ENCODE measurements at places on chromosomes 7 and 10.

DNA sequence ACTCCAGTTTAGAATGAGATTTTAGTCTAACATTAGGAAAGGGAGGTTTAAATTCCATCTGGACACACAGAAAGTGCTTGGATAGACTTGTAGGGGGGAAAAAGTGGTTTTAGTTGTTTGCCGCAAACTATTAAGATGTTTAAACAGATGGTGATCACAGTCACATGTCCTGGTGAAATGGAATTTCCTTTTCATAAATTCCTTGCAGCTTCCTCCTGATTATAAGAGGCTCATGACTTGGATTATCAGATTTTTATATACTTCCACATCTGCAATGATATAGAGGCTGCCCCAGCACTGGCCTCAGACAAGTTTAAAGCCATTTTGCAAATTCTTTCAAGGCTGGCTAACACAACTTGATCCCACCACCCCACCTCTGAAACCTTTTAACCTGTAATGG is 106.4 kb upstream of the ARMC3 start:
- DNase-seq = peak; percentile 47

DNA sequence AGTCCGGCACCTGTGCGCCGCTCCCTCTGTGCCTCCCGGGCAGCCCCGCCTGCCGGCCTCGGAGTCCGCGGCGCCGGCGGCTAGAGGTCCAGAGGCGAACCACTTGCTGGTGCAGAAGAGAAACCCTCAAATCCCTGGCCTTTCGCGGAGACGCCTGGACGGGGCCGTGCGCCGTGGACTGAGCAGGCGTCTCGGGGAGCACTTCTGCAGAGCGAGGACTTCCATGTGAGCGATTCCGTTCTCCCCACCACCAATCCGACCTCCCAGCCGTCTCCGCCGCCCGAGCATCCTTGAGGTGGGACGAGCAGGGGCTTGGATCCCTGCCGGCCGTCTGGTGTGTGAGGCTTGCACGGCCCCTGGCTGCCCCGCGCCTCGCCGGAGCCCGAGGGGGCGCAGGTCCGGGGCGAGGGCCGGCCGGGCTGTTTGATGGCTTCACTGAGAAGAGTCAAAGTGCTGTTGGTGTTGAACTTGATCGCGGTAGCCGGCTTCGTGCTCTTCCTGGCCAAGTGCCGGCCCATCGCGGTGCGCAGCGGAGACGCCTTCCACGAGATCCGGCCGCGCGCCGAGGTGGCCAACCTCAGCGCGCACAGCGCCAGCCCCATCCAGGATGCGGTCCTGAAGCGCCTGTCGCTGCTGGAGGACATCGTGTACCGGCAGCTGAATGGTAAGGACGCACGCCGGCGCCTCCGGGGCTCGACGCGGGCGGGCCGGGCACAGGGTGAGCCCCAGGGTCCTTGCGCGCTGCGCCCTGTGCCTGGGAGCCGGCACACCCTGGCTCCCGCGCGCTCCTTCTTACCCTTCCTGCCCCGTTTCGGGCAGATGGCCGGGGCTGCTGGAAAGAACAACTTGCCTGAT is 660 bp downstream of the GALNT17 start:
- DNase-seq = peak; percentile 74

- DNase-seq = peak; percentile 72
Measured at GRCh38 chr7:28409716-28410627, 2.3 kb upstream of the CREB5 start.

DNA sequence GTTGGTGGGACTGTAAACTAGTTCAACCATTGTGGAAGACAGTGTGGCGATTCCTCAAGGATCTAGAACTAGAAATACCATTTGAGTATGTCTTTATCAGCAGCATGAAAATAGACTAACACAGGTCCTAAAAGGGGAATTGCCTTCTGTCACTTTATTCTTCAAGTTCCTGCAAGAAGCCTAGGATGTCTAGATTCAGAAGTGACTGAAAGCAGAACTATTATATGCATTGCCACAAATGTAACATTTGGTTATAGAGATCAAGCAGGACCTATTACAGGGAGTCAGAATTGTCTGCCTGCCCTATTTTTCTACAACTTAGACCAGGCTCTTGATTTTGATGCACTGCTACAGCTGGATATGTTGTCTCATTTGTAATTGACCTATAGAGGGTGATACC is 364.7 kb downstream of the SORCS1 start:
- no peak for DNase-seq

DNA sequence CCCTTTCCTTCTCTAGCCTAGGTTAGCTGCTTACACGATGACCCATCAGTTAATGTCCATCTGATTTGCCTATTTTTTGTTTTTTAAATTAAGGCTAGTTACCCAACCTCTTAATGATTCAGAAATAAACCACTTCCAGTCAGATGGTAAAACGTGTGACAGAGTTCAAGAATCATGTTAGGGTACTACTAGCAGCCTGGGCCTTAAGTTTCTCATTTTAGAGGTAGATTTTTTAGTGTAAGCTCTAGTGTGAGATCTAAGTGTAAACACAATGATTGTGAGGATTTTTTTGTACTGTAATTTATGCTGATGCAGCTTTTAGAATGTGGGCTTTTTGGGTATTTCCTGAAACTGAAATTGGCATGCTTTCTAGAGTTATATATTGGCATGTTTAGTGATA is 130.0 kb downstream of the CDK14 start:
- DNase-seq = no peak

GRCh38 chr10:31381171-31381570 is 62.2 kb downstream of the ZEB1 start:
- no peak for DNase-seq

DNA sequence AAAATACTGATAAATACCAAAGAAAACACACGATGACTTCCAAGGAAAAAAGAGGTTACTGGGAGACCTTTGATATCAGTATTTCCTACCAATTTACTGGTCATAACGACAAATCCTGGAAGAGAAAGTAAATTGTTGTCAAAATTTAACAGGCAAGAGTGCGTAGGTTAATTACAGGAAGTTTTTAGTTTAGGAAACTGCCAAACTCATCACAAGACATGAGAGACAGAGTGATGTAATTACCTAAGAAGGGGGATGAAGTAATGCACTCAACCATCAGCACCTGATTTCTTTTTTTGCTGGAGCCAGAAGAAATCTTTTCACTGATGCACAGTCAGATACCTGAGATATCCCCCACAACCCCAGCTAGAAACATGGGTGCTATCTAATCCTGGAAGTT is 16.8 kb downstream of the MACC1 start:
- DNase-seq = no peak

- DNase-seq = no peak
Measured at GRCh38 chr10:97522937-97523336, 24.2 kb downstream of the UBTD1 start.

- DNase-seq = no peak
Measured at GRCh38 chr7:157255201-157255606, 81.6 kb upstream of the DNAJB6 start.

- no peak for DNase-seq
Measured at GRCh38 chr10:80207768-80208370, 2.5 kb upstream of the ANXA11 start.

DNA sequence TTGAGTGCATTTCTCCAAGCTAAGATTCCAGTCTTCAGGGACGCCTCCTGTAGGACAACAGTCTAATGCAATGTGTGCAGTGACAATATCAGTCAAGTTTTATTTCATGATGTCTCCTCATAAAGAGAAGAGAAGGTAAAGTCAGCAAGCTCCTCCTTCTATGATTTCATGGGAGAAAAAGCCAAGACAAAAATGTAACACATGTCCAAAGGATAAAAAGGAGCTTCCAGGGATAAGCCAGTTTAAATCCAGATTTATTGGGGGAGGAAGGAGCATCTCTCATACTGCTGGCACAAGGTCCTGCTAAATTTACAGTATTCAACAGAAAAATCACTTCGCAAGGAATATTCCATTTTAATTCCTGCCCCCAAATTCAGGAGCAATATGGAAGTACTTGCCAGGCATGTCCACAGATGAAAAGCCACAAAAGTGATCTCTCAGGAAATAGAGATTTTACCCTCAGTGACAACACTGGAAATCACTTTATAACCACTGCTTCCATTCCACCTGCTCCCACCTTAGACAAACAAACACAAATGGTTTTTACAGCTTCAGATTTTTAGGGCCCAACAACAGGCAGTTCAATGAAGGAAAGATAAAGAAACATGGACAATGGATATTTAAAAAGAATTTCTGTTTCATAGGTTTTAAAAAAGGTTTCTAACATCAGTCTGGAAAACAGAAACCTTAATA is 677.5 kb upstream of the C7orf33 start:
- peak; percentile 14 for DNase-seq

- no peak for DNase-seq
Measured at GRCh38 chr7:30841801-30842541, 69.7 kb upstream of the AQP1 start.

- DNase-seq = no peak
Measured at GRCh38 chr10:19491166-19491565, 325.1 kb upstream of the PLXDC2 start.

DNA sequence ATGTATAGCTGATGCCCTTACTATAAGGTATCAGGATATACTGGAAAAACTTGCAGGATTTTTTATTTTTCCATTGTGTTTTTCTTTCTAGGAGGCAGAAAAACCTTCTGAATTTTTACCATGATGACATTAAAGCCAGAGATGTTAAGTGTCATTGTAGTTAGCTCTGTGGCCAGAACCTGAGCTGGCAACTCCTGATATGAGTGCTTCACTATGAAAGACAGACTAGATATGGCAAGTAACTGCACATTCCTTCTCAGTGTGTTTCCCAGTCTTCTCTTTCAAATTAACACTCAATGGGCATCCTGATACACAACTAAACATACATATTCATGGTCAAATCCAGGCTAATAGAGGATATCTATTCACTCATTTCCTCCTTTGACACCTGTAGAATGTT is 166.2 kb downstream of the CTTNBP2 start:
- DNase-seq = no peak

GRCh38 chr10:96656198-96656577 is 64.1 kb downstream of the PIK3AP1 start:
- no peak for DNase-seq

- peak; percentile 81 for DNase-seq
Measured at GRCh38 chr7:42262964-42263363, 26.0 kb upstream of the GLI3 start.

- DNase-seq = peak; percentile 1
Measured at GRCh38 chr10:68007356-68007755, 67.7 kb downstream of the HERC4 start.

GRCh38 chr10:58644311-58644710 is 131.6 kb downstream of the BICC1 start:
- DNase-seq = no peak

GRCh38 chr7:105689067-105689819 is 108.0 kb upstream of the EFCAB10 start:
- DNase-seq = peak; percentile 24

- DNase-seq = no peak
Measured at GRCh38 chr7:81676813-81677212, 93.0 kb downstream of the HGF start.

DNA sequence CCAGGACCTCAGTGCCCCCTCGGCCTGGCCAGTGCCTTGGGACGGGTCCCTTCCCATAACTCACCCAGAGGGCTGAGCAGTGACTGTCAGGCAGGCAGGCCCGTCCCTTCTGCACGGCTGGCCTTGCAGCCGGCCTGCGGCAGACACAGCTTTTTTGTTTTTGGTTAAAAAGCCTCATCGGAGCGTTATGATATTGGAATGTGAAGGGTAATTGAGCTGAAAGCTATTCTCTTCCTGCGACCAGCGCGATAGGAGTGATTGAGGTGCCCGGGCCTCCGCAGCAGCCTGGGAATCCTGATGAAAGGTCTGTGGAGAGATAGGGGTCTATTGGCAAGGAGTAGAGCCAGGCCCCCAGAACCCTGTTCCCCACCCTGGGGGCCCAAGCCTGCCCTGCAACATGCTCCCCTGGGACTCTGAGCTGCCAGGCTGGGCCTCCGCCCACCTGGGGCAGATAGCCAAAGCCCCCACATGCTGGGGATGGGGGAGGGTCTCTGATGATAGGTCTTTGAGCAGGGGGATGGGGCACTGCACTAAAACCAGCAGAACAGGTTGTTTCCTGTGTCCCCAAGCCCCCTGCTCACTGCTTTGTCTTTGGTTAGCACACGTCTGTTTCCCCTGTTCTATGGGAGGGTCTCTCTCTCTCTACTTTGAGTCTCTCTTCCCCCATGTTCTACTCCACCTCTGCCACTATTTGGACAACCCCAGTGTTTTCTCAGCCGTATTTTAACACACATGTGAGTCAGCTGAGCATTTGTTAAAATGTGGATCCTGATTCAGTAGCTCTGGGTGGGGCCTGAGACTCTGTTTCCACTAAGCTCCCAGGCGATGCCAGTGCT is 131.9 kb downstream of the CDH23 start:
- DNase-seq = peak; percentile 95

- no peak for DNase-seq
Measured at GRCh38 chr10:99013885-99014284, 221.8 kb downstream of the HPSE2 start.

GRCh38 chr10:114632869-114633715 is 25.0 kb downstream of the ABLIM1 start:
- DNase-seq = peak; percentile 73

- DNase-seq = no peak
Measured at GRCh38 chr7:23065974-23066373, 39.6 kb upstream of the KLHL7 start.

DNA sequence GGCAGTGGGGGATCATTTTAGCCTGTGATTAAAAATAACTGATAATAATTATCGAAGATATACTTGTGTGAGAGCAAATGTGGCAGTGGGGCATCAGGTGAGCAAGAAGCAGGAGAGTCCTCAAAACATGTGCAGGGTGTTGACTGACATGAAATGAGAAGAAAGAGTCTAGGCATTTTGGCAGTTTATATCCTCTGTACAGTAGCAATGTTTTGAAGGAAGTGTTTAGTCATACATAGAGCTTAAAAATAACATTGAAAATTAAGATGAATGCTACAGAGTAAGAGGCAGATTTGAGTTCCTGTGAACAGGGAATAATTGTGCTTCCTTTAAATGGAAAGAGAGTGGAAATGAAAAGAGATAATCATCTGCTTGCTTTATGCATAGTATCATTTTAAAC is 47.4 kb downstream of the VPS50 start:
- no peak for DNase-seq

GRCh38 chr7:96300502-96300901 is 21.4 kb downstream of the SLC25A13 start:
- no peak for DNase-seq

DNA sequence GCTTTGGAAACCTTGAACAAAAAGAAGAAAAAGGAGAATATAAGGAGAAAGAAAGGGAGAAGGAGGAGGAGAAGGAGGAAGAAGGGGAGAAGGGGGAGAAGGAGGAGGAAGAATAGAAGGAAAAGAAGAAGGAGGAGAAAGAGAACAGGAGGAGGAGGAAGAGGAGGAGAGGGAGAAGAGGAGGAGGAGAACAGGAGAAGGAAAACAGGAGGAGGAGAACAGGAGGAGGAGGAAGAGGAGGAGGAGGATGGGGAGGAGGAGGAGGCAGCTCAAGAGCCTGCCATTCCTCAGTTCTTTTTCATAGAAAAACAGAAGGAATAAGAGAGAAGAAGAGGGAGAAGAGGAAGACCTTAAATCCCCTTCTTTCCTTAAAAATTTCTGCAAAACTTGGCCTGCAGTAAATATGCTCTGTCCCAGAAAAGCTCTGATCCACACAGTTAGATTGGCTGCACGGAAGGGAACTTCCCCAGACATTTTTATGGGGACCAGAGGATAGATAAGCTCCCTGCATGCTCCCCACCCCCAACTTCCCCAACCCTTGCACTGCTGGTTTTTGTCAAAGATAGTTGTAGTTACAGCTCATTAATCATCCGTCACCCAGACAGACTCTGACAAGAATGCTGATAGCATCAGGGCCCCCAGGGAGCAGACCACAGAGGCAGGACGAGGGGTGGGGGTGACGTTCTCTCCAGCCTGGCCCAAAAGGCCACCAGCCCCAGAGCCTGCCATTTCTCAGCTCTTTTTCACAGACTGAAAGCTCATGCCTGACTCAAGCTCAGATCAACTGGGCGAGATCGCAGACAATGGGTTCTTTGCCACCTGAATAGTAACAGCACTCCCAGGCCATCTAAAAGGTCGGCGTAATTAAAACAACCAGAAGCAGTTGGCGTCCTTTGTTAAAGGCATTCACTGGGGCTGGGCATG is 34.5 kb upstream of the LYZL1 start:
- DNase-seq = peak; percentile 90
